Stimulated activated CD4-positive, alpha-beta T cell treated with anti-CD3 and anti-CD28 coated beads, Interleukin-2, amount 100 ng/mL, for 24 hours (primary cell): ENCODE measurements at places on chromosomes 13 and 19.
A peak's percentile ranks its signal among the peaks of the same experiment; 100 is the strongest.

GRCh38 chr13:84430446-84430845, 548.2 kb upstream of the SLITRK1 start:
- DNase-seq: no peak

GRCh38 chr19:49567861-49568441, 12.4 kb downstream of the NOSIP start:
- DNase-seq: no peak

GRCh38 chr13:111902726-111903125, 164.2 kb upstream of the SOX1 start:
- DNase-seq: no peak

- DNase-seq: no peak
Observed at GRCh38 chr19:48868114-48868886, at the start of gene PLEKHA4. TSS of gene PLEKHA4 (minus strand) at chr19:48868617. CDS start at chr19:48867620, 997 bp downstream.

GRCh38 chr19:48963371-48964204, 1.5 kb upstream of the FTL start:
- peak; percentile 77 for DNase-seq

- no peak for DNase-seq
Observed at GRCh38 chr19:49927526-49928264, 1.3 kb upstream of the ATF5 start.

DNA sequence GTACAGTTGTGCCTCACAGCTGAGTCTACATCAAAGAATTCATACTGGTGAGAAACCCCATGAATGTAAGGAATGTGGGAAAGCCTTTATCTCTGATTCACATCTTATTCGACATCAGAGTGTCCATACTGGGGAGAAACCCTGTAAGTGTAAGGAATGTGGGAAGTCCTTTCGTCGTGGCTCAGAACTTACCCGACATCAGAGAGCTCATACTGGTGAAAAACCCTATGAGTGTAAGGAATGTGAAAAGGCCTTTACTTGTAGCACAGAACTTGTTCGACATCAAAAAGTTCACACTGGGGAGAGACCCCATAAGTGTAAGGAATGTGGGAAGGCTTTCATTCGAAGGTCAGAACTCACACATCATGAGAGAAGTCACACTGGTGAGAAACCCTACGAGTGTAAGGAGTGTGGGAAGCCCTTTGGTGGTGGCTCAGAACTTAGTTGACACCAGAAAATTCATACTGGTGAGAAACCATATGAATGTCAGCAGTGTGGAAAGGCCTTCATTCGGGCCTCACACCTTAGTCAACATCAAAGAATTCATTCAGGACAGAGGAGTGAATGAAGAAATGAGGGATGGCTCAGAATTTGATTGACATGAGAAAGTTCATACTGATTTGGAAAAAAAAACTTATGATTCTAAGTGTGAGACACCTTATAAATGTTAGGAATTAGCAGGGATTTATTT, 80.9 kb upstream of the ZNF420 start:
- no peak for DNase-seq

GRCh38 chr13:28100150-28101121, at the start of gene FLT3:
TSS of gene FLT3 (minus strand) at chr13:28100576. CDS start at chr13:28100510, 66 bp downstream.
- DNase-seq: peak; percentile 26

DNA sequence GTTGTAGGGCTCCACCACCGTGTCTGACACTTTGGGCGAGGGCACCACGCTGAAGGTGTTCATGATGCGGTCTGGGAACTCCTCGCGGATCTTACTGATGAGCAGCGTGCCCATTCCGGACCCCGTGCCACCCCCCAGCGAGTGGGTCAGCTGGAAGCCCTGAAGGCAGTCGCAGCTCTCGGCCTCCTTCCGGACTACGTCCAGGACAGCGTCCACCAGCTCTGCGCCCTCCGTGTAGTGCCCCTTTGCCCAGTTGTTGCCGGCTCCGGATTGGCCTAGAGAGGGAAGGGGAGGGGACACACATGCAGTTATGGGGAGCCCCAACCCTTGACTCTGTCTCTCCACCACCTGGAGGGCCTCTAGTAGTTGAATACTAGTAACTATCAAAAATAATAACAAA, 6.2 kb downstream of the TUBB4A start:
- no peak for DNase-seq

DNA sequence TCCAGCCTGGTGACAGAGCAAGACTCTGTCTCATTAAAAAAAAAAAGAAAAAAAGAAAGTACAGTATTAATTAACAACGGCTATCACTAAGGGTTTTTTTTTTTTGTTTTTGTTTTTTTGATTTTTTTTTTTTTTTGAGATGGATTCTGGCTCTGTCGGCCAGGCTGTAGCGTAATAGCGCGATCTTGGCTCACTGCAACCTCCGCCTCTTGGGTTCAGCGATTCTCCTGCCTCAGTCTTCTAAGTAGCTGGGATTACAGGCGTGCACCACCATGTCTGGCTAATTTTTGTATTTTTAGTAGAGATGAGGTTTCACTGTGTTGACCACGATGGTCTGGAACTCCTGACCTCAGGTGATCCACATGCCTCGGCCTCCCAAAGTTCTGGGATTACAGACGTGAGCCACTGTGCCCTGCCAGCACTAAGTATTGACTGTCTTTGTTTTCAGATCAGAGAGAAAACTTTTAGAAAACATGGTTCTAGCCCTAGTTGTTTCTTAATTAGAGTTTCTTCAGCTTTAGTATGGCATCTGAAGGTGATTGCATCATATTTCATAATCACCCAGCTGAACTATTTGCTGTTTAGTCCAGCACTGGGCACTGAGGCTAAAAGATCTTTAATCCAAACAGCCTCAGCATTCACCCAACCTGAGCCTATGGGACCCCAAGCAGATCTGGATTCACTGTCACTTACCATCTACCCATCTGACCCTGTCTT, 2.7 kb upstream of the GATAD2A start:
- no peak for DNase-seq

DNA sequence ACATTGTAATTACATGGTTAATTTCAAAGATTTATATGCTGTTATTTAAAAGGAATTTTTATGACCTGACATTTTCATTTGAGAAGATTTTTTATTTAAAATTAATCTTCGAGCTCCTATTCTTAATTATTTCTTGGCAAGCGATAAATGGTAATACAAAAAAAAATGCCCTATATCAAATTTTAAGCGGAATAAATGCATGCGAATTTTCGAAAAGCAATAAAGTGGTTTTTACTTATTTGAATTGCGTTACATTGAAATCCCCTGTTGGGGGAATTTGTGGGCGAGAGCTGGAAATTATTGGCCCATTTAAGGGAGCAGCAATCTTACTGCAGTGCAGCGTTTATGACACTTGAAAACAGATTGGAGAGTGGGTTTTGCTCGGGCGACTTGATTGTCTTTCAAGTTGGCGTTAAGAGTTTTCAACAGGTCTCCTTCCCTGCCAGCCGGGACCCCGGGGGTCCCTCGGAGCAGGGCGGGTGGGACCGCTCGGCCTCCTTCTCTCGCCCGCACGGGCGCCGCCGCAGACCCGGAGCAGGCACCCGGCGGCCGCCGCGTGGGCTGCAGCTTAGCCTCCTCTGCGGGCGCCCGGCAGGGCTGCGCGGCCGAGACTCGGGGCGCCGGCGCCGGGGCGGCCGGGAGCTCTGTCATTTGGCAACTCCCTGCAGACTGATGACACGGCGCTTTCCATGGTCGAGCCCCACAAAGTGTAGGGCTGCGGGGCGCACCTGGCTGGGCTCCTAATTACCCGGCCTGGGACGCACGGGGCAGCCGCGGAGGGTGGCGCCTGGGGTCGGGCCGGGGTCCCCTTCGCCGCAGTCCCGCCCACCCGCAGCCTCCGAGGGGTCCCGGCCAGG, 255.1 kb upstream of the SOX21 start:
- peak; percentile 44 for DNase-seq

DNA sequence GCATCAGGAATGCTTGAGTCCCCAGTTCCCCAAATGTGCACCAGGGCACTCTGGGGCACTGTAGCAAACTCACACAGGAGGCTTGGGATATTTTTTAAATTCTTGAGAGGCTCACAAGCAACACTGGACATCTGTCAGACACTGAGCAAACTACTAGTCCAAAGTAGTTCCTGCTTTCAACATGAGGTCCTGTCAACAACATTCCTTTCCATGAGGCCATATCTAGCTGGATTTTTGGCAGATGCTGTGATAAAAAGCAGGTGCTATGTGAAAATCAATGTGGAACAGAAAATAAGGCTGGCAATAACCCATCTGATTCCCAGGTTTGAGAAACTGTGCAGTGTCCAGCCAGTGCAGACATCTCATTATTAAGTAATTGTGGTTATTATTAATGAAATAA, 50.5 kb downstream of the STARD13 start:
- DNase-seq: no peak

DNA sequence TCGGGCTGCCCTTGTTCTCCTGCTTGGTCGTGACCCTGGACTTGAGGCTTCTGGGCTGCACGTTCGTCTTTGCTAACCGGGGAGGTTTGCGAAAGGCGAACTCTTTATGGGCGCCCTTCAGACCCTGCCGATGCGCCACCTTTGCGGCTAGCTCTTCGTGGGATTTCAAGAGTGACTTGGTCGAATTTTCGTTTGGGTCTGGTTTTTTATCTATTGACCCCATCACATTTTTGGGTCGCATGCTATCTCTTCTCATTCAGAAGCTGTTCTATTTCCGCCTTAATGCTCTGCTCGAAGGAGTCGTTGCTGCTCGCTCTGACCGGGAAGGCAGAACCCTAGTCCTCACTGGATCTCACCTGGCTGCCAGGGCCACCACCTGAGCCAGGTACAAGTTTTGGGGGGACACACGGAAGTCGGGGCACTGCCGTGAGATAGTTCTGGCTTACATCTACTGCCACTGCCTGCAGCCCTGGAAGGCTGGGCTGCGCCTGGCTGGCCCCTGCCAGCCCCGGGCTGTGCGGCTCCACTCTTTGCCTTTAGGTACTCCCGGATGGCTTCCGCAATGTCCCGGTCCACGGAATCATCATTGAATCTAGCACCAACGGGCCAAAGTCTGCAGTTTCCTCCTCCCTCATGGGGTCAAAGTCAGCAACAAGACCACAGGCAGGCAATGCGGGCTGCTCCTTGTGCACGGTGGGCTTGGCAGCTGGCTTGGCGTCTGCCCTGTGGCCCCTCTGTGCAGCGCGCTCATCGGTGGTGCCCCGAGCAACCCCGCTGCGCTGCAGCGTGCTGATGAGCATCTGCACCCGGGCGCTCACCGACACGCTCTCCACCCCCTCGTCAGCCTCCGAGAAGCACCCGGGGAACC, 16.2 kb downstream of the RB1 start:
- no peak for DNase-seq

- DNase-seq: no peak
Observed at GRCh38 chr13:37094840-37095239, 10.6 kb downstream of the CSNK1A1L start.

- DNase-seq: no peak
Observed at GRCh38 chr13:50224534-50224933, 209.3 kb downstream of the KCNRG start.

DNA sequence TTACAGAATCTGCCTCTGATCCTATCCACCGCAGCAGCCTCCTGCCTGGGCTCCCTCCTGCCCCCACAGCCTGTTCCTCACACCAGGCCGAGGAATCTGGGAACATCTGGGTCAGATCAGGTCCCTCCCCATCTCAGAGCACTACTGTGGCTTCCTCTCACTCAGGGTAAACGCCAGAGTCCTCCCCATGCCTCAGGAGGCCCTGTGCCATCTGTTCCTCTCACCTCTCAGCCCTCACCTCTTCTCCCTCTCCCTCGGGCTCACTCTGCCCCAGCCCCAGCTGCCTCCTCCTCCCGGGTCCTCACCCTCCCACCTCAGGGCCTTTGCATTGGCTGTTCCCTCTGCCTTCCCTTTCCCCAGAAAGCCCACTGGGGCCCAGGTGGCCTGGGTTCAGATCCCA, 18.2 kb downstream of the FCGBP start:
- DNase-seq: no peak

- no peak for DNase-seq
Observed at GRCh38 chr19:43842007-43842406, 14.9 kb downstream of the ZNF283 start.

DNA sequence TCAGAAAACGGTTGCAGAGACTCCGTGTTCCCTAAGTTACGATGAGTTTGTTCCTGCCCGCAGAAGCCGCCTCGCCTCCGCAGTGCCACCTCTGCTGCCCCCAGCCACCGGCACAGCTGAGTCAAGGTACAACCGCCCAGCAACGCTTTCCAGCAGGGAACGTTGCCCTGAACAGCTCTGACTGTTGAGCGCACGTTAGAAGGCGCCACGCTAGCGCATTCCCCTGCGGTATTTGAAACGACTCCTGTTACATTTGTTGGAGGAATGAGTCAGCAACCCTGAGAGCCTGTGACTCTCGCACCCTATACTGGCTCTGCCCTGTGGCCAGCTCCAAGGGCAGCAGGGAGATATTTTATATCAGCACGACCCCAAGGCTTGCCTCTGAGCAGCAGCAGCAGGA, 302.8 kb downstream of the TEX29 start:
- DNase-seq: no peak

DNA sequence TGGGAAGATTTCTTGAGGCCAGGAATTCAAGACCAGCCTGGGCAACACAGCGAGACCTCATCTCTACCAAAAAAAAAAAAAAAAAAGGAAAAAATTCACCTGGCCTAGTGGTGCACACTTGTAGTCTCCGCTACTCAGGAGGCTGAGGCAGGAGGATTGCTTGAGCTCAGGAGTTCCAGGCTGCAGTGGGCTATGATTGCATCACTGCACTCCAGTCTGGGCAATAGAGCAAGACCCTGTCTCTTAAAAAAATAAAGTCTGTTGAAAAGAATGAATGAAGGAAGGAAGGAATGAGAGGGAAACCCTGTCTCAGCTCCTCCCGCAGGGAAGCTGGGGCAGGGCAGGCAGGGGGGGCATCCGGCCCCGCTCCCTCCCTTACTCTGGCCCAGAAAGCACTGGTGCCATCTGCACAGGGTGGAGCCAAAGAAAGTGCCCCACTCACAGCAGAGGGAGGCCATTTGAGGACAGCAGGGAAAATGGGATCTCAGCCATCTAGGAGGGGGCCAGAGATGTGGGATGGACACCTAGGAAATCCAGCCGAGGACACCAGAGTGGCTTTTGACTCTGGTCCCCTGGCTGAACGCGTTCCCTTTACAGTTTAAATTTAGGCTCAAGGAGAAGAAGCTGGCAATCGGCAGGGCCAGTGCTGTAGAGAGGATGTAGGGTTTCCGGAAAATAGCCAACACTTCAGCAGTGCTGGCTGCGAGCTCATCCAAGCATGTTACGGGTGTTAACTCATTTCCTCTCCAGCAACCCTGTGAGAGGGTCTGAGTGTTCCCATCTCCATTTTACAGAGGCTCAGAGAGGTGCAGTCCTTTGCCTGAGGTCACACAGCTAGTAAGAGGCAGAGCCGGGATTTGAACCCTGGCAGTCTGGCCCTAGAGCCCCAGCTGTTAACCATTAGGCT, 3.6 kb upstream of the HPN start:
- DNase-seq: no peak
